ENCODE measurements at places on chromosomes 1 and 21.

DNA sequence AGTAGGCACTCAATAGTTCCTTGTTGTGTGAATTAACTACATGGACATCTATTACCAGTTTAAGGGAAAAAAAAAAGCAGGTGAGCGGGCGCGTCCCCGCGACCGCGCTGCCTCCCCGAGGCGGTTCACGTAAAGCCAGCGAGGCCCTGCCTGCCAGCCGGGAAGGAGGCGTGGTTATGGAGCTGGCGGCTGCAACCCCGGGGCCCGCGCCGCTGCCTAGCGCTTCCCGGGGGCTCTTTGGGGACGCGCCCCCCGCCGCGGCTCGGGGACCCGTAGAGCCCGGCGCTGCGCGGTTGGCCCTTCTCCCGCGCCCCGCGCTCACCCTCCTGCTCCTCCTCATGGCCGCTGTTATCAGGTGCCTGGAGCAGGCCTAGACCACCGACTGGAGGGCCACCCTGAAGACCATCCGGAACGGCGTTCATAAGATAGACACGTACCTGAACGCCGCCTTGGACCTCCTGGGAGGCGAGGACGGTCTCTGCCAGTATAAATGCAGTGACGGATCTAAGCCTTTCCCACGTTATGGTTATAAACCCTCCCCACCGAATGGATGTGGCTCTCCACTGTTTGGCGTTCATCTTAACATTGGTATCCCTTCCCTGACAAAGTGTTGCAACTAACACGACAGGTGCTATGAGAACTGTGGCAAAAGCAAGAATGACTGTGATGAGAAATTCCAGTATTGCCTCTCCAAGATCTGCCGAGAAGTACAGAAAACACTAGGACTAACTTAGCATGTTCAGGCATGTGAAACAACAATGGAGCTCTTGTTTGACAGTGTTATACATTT is 2.6 kb upstream of the CC2D1B start:
- DNase-seq = peak; percentile 22

- no peak for DNase-seq
These were observed 49.4 kb upstream of the RGS7 start for GRCh38 chr1:241406421-241406820.

GRCh38 chr21:41851090-41851790 is 27.9 kb downstream of the PRDM15 start:
- DNase-seq = no peak

GRCh38 chr21:17560377-17561025 is 47.7 kb downstream of the CXADR start:
- no peak for DNase-seq

DNA sequence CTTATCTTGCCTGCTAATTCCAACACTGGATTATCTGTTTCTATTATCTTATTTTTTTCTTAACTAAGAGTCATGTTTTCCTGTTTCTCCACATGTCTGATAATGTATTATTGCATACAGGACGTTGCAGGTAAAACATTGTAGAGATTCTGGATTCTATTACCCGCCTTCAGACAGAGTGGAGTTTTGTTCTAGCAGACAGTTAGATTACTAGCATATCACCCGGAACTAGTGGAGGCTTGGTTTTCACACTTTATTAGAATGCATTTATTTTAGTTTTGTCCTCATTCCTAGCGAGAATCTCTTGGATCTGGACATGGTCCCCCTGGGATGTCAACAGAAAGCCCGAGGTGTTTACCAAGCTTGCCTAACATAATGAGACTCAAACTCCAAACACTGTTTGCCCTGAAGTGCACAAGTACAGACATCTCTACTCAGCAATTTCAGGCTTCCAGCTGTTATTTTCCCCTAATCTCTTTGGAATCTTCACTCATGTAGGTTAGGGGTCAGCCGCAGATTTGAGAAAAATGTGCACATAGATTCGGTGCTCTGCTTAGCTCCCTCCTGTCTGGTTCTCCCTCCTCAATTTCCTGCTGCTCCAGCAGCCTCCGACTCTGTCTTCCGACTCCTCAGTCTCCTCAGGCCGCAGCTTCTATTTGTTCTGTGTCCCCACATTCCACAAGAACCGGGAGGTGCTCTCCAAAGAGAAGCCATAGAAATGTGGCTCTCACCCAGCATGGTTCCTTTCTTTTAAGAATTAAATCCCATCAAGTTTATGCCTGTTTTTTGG is 36.8 kb upstream of the PTPRF start:
- DNase-seq = no peak

DNA sequence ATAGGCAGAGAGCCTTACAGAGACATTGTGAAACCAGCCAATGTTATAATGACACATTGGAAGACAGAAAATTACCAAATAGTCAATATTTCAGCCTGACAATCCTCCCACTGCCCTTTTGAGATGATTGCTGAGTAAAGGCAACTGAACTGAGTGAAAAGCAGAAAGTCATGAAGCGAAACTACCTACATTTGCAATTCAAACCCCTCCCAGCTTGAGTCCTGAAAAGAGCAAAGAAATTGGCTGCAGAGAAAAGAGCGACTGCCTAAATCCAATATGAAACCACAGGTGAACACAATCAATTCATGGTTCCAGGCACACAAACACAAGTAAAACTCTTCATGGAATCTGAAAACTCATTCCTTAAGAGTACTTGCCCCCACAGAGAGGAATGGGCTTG is 143.4 kb upstream of the CHRM3 start:
- DNase-seq = no peak

- no peak for DNase-seq
These were observed 401 bp downstream of the ERRFI1 start for GRCh38 chr1:8025671-8026144.

- no peak for DNase-seq
These were observed at the start of gene KCNA2 for GRCh38 chr1:110605901-110606656. Gene KCNA2, minus strand, starts transcription at chr1:110606358. Its CDS starts 1,576 bp downstream, at chr1:110604782.

DNA sequence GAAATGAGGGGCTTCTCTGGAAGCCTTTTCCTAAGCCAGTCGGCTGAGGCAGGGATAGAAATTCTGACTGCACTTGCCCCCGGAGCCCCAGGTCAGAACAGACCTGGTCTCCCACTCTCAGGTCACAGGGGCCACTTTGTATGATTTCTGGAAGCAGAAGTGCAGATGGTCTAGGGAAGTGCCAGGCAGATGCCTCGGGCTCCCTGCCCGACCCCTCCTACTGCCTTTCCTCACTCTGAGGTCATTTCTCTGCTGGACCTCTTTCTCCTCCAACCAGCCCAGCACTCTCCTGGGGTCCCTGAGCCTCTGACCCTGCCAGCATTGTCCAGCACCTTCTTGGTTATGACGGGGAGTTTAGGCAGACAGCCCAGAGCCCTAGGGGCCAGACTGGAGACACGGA is 8.7 kb downstream of the RUNX3 start:
- DNase-seq = no peak

- no peak for DNase-seq
These were observed 50.9 kb downstream of the MEGF6 start for GRCh38 chr1:3560251-3560871.

DNA sequence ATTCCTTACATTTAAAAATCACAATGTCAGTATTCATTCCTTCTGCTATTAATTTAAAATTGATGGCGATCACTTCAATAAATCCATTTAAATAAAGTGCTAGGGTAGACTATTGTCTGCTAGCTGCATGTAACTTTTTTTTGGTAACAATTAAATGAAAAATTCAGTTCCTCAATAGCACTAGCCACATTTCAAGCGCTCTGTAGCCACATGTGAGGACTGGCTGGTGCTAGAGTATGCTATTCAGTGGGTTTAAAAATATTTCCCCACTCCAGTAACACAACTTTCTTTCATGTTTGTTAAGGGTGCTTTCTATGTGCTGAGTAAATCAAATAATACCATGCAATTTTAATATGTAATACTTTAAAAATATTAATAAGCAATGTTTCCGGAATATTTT is 108.2 kb downstream of the LTN1 start:
- DNase-seq = no peak

DNA sequence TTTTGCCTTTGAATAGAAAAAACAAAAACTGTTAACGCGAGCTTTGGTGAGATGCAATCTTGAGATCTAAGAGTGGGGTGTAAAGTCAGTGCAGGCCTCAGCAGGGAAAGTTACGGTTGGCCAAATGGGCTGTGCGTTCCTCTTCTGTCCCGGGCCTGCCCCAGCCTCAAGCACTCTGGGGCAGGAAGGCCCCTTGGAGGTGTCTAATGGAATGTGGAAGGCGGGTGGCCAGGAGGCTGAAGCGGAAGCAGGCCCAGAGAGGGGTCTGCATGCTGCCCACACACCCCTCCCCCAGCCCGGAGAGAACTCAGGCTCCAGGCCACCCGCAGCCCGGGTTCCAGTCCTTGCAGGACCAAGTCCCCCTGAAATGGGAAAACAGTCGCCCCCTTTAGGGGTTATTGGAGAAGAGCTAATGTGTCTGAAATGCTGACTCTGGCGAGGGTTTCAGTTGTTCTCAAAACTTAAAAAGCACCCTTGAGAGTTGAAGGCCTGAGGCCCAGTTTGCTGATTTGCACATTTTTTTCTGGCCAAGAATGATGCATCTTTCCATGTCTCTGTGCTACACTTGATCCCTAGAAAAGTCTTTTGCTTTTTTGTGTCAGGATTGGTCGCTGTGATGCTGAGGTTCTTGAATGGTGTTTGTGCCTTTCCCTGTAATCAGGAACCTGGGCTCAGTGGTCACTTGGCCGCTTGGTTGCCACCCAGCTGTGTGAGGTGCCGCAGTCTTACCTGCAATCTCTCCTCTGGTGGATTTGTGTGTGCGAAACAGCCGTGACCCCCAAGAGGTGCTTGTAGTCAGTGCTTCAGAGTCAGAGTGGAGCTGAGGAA is 2.0 kb downstream of the COL18A1 start:
- DNase-seq = no peak

DNA sequence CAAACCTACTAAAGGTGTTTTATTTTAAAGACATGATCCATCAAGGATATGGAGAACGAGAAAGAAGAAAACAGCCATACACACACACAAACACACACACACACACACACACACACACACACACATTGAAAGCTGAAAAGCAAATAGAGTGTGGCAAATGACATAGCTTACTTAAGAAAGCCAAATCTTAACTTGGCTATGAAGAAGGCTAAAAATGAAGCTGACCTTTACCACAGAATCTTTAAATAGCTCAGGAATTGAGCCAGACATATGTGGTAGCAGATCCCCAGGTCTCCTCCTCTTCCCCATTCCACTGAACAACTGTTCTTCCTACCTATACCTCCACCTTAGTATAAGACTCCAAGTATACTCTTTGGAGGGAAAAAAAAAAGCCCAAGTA is 185.6 kb downstream of the CLEC20A start:
- no peak for DNase-seq

DNA sequence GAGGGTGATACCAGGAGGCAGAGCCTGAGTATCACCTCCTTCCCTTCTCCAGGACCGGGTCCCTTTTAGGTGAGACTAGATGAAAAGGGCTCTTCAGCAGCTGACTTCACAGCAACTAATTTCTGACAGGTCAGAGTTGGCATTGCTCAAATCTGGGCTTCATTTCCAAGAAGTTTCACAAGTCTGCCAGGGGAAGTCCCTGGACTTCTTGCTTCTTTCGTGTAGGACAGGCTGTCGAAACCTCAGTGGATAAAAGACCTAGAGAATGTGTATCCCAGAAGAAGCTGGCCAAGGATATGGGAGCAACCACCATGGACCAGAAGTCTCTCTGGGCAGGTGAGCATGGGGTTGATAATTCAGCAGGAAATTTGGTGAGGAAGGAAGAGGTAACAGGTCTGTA is at the start of gene CHI3L2:
Gene CHI3L2, plus strand, starts transcription at position 280 of the 400 bp plus-strand sequence. Its CDS starts 17 bp downstream, at position 297.
- no peak for DNase-seq

DNA sequence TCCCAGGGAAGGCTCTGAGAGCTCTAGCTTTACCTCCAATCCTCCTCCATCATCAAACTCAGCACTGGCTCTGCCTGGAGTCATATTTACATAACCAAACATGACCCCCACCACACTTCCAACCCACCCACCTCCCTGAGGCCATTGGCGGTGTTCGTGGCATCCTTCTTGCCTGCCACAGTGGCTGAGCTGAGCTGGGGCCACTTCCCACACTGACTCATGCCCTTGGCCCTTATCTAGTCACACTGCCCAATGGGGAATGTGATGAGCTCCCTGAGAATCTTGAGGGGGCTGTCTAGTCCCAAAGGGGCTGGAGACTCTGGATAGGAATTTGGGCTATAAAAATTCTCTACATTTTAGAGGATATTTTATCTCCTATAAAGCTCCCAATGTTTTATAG is 230.9 kb upstream of the IRF2BP2 start:
- DNase-seq = no peak

DNA sequence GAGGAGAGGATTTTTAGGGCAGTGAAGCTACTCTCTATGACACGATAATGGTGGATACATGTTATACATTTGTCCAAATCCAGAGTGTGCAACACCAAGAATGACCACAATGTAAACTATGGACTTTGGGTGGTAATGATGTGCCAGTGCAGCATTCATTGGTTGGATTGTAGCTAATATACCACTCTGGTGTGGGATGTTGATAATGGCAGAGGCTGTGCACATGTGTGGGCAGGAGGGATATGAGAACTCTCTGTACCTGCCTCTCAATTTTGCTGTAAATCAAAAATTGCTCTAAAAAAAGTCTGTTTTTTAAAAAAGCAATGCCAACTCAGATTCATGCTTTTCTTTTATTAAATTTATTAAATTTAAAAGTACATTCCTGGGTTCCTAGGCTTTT is 27.2 kb upstream of the LPAR3 start:
- DNase-seq = no peak

DNA sequence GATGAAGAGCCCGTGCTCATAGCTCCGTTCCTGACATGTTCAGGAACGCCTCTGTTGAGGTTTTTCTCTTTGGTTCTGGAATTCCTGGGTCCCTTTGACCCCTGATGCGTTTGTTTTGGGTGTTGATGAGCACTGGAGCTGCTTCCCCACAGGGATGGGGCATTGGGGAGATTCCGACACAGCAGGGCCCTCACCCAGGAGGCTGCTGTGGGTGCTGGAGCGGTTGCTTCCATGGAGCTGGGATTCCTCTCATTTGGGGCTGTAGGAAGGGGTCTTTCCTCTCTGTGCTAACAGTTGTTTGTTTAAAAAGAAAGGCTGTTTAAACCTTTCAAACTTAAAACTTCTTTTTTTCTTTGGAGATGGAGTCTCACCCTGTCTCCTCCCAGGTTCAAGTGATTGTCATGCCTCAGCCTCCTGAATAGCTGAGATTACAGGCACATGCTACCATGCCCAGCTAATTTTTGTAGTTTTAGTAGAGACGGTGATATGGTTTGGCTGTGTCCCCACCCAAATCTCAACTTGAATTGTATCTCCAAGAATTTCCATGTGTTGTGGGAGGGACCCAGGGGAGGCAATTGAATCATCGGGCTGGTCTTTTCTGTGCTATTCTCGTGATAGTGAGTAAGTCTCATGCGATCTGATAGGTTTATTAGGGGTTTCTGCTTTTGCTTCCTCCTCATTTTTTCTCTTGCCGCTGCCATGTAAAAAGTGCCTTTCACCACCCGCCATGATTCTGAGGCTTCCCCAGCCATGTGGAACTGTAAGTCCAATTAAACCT is 48.9 kb downstream of the SKI start:
- no peak for DNase-seq

DNA sequence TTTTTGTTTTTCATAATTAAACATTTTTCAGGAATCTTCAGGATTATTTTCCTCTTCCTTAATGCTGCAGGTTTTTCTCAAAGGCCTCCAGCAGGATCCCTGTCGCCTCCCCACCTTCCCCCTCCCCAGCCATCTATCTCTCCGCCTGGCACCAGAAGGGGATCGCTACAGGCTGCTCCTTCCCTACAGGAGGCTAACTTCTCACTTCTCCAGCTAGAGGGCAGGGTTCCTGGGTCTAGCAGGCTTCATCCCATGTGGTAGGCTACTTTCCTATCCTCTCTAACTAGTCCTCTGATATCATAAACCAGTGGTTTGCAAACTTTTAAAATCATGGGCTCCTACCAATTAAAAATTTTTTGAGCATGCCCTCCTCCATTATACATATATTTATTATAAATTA is 104.1 kb downstream of the KCNN3 start:
- DNase-seq = no peak

Data from activated naive CD8-positive, alpha-beta T cell treated with anti-CD3 and anti-CD28 coated beads, Interleukin-2, amount 50 U/mL, for 16 hours (primary cell).